ENCODE measurements at places on chromosomes 6 and 20.
A peak's percentile ranks its signal among the peaks of the same experiment; 100 is the strongest.

- no peak for DNase-seq
These were observed 26.7 kb downstream of the GPX6 start for GRCh38 chr6:28488916-28489365.

DNA sequence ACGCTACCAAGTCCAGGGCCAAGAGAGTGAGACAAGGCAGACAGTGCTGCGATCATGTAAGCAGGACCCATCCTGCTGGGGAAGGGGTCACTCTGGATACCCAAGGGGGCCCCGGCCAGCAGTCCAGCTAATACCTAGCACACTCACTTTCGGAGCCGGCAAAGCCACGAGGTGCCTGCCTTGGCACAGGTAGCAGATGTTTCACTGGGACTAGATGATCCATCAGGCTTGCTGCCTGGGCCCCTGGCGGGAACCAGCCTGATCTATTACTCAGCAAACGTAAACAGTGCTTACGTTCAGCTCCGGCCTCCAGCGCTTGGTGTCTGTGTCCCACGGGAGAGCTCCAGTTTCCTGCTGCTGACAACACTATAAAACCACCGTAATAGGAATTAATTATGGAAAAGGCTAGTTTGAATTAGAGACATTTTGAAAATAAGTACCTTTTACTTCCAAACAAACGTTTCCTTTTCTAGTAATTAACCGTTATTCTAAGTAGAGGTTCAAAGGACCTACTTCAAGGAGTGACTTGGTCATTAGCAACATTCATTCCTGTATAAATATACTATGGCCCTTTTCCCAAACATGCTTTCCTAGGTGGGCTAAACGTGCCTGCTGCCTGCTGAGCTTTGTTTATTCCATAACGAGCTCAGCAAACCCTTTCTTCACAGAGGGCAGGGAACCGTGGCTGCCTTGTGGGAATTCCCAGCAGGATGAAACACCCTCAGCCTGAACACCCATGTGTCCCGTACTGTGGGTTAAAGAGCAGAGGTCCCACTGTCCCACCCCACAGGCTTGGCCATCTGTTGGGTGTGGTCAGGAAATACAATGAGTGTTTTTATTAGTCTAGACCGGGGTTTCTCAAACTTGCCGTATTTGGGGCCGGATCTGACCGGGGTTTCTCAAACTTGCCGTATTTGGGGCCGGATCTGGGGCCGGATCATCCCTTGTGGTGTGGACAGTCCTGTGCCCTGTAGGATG is 18.4 kb downstream of the SLC22A23 start:
- DNase-seq, result peak; percentile 48

GRCh38 chr6:53264915-53265607 is 83.7 kb downstream of the ELOVL5 start:
- no peak for DNase-seq

- DNase-seq, result peak; percentile 13
These were observed 553.2 kb downstream of the CD83 start for GRCh38 chr6:14670806-14671205.

GRCh38 chr6:116369540-116369939 is 1.2 kb upstream of the DSE start:
- DNase-seq, result no peak

All from non-pigmented ciliary epithelial cell (primary cell).